Stimulated activated CD8-positive, alpha-beta memory T cell treated with anti-CD3 and anti-CD28 coated beads, Interleukin-4, amount 100 ng/mL, for 48 hours (primary cell): ENCODE measurements at places on chromosomes 2 and 18.

DNA sequence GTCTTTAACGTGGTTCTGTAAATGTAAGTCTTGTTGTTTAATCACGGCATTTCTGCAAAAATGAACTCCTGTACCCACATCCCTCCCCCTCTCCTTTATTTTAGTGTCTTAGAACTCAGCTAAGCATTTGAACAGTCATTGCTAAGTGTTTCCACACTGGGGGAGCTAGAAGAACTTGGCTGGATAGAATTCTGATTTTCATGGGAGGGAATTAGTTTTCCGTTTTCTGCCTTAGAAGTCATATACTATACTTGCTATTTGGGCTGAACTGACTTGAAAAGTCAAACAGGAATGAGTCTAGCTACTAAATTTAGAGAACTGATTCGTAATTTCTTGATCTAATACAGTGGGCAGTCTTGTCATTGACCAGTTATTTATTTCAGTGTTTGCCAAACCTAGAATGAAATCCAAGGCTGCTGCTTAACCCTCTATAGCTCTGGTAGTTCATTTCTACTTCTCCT, 61.1 kb downstream of the FMNL2 start:
- DNase-seq: no peak

DNA sequence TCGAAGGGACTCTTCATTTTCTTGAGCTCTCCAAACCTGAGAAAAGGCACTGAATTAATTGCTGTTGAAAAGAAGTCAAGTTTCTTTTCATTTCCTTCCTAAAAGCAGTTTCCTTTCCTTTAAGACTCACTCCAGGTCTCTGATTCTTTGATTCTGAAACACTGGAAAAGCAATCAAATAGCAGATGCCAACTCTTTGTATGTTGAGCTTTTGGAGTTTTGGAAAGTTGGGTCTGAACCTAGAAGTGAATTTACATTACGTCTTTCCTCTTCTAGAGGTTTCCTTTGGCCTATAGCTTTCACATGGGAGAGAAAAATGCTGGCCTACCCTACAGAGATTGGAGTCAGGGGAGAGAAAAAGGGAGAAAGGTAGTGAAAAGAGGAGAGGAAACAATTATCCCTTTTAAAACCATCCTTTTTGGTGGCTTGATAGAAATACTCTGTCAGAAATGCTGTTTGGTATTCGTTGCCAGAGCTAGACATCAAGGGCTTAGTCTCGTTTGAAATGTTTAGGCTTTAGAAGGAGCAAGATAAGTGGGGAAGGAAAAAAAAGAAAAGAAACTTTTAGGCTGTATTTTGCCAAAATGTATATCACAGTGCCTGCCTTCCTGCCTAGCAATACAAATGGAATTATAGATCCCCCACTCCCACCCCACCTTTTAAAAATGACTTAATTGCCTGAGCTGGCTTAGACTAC, 187.7 kb downstream of the PRPF40A start:
- DNase-seq: no peak

- DNase-seq: no peak
Observed at GRCh38 chr18:37188016-37188791, 359.3 kb downstream of the KIAA1328 start.

DNA sequence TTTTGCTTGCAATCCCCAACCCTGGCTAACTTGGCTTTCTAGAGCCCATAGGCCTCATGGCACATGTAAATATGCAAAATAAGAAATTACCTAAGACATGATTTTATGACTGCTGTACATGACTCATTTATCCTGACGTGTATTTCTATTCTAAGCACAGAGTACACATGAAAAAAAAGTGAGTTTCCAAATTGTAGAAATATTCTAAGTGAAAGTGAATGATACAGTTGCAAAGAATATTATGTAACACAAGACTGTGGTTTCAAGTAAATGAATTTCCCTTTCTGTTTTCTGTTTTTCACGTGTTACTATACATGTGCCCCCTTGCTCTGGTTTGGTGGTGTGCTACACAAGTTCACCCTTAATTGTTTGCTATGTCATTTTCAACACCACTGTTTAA, 162.4 kb downstream of the LRP1B start:
- no peak for DNase-seq

DNA sequence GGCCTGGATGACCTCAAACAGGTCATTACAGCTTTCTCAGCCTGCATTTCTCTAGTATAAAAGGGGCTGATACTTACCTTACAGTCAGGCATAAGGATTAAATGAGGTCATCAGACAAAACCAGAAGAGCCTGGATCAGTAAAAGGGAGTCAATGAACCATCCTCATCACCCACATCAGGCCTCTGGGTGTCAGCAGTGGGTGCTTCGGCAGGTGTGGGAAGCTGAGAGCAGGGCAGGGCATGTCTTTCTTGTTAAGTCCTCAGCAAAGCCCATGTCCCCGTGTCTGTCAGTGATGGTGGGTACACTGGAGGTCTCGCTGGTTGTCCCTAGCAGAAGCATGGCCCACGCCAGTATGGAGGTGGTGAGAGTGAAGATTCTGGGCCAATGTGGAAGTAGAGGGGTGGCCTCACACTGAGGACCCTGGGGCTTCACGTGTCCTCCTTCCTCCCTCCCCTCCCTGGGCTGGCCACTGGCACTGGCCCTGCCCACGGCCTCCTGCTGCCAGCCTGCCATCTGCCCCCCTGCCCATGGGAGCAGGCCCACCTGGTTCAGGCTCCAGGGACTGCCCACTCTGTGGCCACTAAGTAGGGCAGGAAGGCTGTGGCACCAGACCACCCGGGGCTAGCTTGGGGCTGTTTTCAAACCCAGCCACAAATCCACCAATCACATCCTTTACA, 4.4 kb downstream of the ADRA2B start:
- no peak for DNase-seq

DNA sequence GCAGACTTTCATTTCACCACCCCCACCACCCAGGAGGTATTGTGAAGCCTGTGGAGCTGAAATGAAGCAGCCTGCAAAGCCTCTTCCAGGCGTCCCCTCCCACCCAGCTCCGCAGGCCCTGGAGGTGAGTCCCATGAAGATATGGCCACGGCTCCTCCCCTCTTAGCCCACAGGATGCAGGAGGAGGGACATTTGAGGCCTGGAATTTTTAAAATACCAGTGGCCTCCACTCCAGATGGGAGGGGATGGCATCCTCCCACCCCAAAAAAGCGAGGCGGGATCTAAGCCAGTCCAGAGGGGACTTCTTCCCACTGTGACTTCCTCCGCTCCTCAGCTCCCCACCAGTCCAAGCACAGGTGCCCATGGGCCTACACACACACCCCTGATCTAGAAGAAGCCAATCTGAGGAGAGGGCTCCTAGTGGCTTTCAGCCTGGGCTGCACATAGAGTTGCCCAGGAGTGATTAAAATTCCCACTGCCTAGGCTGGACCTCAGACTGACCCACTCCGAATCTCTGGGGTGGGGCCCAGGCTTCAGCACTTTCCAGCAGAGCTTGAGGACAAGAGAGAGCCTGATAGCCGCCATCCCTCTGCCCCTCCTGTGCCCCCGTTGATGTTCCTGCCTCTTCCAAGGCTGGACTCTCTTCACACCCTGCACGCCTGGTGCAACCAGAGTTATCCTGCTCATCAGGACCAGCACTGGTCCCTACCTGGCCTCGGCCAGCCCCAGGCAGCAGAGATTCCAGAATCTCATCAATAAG, 206.9 kb downstream of the TNS1 start:
- no peak for DNase-seq

DNA sequence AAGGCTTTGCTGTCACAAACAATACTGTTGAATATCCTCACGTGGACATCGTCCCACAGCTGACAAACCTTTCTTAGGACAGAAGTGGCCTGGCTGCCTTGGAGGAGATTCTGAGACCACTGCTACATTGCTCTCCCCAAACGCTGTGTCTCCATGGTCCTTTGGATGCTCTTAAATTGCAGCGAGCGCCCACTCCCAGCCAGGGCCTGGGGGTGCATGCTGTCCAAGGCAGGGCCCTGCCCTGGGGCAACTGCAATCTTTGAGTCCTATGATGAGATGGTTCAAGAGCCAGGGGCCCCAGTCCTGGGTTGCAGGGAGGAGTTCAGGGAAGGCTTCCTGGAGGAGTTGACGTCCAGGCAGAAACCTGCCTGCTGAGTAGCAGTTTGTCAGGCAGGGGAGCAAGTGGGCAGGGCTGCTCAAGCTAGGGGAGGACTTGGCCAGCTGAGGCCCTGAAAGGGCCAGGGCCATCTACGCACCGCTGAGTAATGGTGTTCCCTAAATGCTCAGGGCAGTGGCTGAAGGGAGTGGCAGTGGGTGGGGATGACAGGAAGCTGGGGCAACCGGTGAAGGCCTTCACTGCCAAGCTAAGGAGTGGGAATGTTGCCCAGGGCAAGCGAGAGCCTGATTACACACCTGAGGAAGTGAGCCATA, 10.8 kb upstream of the SDC1 start:
- DNase-seq: no peak

DNA sequence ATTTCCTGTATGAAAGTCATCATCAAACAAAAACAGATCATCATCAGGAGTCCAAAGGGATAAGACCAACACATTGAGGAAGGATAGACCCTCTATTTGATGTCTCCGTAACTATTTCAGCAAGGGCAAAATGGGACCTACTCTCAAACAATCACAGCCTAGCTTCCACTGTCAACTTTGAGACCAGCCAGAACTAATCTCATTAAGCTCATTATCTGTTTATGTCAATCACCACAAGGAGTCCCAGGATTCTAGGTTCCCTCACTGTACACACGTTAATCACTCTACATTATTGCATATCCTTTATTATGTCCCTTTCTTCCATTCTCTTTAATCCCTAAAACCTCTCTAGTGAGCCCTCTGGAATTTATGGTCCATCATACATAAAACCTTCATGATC, 370.3 kb upstream of the LINC00305 start:
- DNase-seq: no peak

GRCh38 chr2:178796079-178796677, 11.0 kb downstream of the TTN start:
- no peak for DNase-seq

DNA sequence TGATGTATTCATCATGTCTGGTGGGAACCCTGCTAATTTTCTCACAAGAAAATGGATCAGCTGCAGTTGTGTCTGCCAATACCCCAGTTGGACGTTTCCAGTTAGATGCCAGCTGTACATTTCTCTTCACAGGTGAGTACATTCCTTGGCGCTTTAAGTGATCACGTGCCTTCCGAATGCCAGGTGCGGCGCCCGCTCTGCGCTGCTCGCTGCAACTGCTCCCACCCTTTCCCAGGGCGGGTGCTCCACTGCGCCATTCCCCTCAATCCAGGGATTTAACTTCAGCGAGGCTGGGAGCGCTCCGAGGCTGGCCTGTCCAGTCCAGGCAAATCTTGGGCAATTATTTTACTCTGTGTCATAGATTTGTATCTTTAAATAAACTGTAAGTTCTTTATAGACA, 225.0 kb upstream of the RAB6C start:
- no peak for DNase-seq

DNA sequence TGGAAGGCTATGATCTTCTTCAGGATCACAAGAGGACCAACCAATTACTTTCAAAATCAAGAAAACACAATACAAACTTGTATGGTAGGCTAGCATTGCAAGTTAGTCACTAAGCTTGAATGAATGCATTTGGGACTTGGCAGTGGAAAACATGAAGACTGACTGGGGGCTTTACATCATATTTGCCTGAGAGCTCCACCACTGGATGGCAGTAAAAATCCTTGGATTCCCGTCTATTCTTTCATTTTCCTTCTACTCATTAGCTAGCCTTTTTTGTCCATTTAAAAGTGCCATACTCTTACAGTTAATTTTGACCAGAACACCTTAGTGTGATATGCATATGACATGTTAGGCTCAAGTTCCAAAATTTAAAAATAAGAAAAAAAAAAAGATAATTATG, 63.5 kb upstream of the RASGRP3 start:
- no peak for DNase-seq

DNA sequence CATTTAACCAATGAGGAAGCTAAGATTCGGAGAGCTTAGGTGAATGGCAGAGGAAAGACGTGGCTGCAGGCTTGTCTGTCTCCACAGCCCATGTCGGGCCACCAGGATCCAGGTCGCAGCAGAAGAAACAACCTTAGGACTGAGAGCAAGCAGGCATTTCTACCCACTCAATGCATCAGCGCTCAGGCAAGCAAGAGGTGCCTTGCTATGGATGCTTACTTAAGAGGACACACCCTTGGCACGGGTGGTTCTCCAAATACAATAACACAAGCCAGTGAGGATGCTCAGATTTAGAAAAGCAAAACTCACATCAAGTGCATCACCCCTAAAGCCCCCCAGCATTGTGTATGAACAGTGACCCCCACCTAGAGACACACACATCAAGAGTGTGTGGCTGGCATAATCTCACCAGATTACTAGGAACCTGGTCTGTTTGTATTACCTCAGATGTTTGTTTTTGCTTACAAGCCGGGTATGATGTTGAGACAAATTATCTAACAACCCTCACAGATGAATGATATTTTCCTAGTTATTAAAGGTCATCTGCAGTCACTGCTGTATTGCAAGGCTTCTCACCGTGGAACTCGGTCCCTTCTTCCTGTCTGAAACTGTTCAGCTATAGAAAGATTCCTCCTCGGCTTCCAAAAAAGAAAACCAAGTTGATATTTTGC, 34.2 kb upstream of the NPAS2 start:
- DNase-seq: no peak

- DNase-seq: no peak
Observed at GRCh38 chr18:53747210-53747609, 477.3 kb downstream of the MBD2 start.

DNA sequence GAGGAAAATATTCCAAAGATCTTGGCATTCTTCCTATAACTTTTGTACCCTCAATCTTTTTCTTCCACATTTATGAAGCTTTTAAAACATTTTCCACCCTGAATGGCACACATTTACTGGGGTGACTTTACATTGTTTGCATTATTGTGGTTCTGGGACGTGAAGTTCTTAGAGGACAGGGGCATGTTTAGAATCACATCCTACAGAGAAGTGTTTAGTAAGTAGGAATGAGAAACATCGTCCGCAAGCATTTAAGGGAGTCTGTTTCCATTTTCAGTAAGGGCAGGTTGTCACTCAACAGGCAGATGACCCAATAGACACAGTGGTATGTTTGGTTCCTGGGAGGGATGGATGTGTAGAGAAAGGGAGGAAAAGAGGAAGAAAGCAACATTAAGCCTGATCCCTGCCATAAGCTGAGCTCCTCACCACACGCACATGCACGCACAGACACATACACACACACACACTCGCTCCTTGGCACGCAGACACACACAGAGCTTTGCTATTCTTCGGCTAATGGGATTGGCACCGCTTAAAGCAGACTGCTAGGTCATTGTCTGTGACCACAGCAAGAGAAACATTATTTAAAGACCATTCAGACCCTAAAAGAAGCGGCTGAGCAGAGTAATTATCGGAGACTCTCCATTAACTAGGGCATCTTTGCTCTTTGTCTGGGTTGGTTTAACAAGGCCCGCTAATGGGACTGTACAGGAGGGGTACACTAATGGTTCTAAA, 14.2 kb upstream of the PLEKHM3 start:
- no peak for DNase-seq

GRCh38 chr18:24190590-24190989, 51.7 kb downstream of the CABYR start:
- DNase-seq: no peak

GRCh38 chr2:100535855-100536254, 26.9 kb upstream of the PDCL3 start:
- DNase-seq: no peak
